ENCODE measurements at places on chromosomes 11 and 22. TPM values are rescaled to one million over a fixed set of nuclear protein-coding genes. Genes with fewer than 3 reads are reported as not detected.

DNA sequence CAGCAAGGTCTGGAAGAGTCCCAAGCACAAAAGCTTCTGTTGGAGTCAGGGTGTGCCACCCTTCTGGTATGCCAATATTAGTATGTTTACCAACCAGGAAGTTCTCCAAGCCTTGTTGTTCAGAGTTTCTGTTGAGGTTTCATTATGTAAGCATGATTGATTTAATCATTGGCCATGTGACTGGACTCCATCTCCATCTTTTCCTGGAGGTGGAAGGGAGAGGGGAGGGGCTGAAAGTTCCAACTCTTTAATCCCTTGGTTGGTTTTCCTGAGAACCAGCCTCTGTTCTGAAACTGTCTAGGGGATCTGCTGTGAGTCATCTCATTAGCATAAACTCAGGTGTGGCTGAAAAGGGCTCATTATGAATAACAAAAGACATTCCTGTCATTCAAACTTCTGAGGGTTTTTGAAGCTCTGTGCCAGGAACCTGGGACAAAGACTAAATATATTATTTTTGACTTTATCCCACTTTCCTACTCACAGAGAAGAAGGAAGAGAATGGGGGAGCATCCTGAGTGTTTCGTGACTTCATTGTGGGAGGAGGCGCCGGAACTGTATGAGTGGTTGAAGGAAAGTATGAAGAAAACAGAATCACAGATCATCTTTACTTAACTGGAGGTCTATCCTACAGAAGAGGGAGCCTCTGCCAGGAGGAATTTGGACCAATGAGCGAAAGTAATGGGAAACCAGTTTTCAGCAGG is 138.2 kb downstream of the NECTIN1 start:
- no peaks in the 10 kb centered on the region for H3K36me3 ChIP-seq
- no peak overlapping the region for H3K27ac ChIP-seq
- H3K4me1 ChIP-seq: no peaks in the 10 kb centered on the region
- H3K4me3 ChIP-seq: no peak overlapping the region
- no peaks in the 10 kb centered on the region for H3K27me3 ChIP-seq

DNA sequence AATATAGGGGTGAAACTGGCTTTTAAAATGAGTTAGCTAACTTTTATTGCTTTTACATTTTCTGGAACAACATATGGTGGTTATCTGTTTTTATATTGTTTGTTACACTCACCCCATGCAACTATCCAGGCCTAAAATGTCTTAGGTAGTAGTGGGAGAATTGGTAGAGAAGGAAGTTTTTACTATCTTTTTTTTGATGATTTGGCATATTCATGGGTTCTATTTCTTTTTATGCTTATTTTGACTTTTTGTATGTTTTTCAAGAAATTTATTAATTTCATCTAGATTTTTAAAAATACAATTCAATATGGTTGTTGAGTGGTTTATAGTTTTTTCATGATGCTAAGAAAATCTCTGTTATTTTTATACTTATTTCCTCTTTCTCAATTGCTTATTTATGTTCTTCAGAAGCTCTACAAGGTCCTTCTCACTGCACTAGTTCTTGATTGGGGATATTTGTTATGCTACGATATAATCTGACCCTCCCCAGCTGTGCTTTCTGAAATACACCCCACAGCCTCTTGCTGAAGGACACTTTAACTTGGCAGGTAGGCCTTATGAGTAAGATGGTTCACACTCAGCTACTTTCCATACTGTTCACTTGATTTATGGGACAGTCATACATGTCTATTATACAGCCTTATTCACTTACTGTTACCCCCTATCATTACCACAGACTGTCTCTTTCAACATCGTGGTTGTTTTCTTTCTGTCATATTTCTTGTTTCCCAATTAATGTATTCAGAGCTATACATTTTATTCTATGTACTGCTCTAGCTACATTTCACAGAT is 431.2 kb downstream of the METTL15 start:
- no peaks in the 10 kb centered on the region for H3K4me1 ChIP-seq
- H3K27me3 ChIP-seq: no peaks in the 10 kb centered on the region
- no peak overlapping the region for H3K27ac ChIP-seq
- DNase-seq: no peak

DNA sequence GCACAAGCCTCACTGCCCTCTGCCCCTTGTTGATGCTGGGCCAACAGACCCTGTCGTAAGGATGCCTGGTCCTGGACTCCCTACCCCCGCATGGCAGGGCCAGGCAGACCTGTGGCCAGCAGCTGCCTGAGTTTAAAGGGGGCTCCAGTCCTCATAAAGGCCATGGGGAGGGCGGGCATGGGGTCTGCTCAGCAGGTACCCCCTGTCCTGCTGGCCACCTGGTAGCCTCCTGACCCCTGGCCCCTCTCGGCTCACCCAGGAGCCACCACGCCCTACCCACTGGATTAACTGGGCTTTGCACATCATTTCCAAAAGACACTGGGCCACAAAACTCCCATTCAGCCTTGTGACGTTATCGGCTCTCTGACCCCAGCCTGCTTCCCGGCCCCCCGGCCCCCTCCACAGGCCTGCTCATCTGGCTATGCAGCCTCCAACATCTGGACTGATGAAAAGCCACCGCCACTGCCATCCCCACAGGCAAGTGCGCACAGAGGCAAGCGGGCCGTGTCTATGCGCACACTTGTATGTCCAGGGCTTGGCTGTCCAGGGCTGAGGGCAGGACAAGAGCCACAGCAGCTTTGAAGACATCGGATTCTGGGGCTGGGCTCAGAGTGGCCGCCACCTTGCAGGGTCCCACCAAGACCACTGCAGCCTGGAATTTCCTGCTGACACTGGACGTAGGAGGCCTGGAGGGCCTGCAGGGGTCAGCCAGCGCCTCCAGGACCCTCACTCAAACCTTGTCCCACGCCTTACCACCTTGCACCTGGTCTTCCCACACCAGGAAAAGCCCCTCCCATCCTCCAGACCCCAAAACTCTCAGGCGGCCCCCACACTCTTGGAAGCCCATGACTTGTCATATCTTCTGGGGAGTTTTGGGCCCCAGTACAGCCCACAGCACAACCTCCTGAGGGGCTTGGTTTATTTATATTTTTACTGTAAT is 48.7 kb downstream of the IGF2 start:
- no peaks in the 10 kb centered on the region for H3K4me1 ChIP-seq
- no peak overlapping the region for H3K4me3 ChIP-seq
- no peaks in the 10 kb centered on the region for H3K36me3 ChIP-seq
- no peak for DNase-seq
- H3K27ac ChIP-seq: no peak overlapping the region

DNA sequence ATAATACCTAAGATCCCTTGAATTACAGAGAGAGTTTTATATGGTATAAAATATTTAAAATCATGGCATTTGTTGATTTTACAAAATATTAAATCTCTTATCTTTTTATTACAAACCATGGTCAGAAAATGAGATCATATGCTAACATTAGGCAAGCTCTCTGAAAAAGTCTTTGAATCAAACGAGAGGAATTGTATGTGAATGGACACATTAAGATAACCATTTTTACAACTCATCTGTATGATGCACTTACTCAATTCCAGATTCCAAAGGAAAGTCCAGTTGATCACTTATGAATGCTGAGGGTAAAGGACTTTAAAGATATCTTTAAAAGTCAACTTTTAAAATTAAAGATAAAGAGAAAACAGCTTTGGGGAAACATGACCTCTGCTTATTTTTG is 83.5 kb upstream of the LUZP2 start:
- no peak overlapping the region for H3K27ac ChIP-seq
- H3K4me1 ChIP-seq: no peaks in the 10 kb centered on the region
- no peaks in the 10 kb centered on the region for H3K27me3 ChIP-seq
- H3K36me3 ChIP-seq: no peaks in the 10 kb centered on the region

DNA sequence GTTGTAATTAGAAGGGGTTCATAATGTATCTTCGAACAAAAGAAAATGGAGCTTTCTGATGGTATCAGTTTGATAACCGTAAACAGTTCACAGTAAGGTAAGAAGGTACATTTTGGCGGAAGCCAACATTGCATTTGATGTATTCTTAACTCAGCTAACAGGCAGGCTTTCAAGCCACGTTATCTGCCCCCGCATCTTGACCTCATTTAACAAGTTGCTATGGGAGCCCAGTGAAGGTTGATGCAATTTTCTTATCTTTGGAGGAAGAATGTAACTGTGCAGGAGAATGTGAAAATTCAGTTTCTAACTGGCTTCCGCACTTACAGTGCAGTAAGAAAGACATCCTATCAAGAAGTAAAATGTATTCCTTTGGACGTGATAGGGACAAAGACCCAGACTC is 110.6 kb downstream of the ETS1 start:
- H3K27me3 ChIP-seq: no peaks in the 10 kb centered on the region
- DNase-seq: no peak
- no peaks in the 10 kb centered on the region for H3K36me3 ChIP-seq
- no peak overlapping the region for H3K4me3 ChIP-seq
- no peaks in the 10 kb centered on the region for H3K4me1 ChIP-seq

DNA sequence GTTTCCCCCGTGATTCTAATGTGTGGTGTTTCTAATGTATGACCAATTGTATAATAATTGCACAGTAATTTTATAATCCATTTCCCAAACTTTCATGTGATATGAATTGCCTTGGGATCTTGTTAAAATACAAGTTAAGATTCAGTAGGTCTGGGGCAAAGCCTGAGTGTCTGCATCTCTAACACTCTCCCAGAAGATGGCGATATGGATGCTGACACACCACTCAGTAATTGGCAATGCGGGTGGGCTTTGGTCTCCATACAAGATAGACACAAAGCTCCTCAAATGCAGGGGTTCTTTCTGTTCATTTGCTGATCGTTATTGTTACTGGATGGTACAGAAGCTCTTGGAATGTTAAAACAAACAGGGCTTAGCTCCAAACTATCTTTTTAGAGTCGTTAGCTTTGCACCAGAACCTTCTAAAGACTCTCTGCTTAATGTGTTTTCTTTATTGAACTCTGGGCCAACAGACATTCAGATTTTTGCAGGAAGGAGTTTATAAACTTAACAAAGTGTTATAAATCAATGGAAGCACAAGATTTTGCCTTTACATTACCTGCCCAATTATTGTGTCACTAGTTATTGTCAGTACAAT is 45.4 kb upstream of the ANO3 start:
- no peak overlapping the region for H3K27ac ChIP-seq
- DNase-seq: no peak
- no peaks in the 10 kb centered on the region for H3K36me3 ChIP-seq
- H3K27me3 ChIP-seq: no peaks in the 10 kb centered on the region
- no peak overlapping the region for H3K4me3 ChIP-seq

- H3K27me3 ChIP-seq: no peaks in the 10 kb centered on the region
- H3K27ac ChIP-seq: peak overlapping the region; percentile 26
- H3K4me3 ChIP-seq: no peak overlapping the region
- H3K36me3 ChIP-seq: no peaks in the 10 kb centered on the region
- no peak for DNase-seq
- H3K4me1 ChIP-seq: peaks cover 42% of the 10 kb centered on the region
Measured at GRCh38 chr22:36379593-36380361, 8.0 kb downstream of the MYH9 start.

GRCh38 chr22:32634421-32634981 is 159.9 kb downstream of the FBXO7 start:
- H3K4me1 ChIP-seq: no peaks in the 10 kb centered on the region
- no peaks in the 10 kb centered on the region for H3K36me3 ChIP-seq

APOC3 gene
- total RNA-seq: not detected

OR52N4 gene
- total RNA-seq: not detected

GRCh38 chr11:55572548-55572947 is 620 bp downstream of the OR4C16 start:
- H3K36me3 ChIP-seq: no peaks in the 10 kb centered on the region
- H3K27ac ChIP-seq: no peak overlapping the region
- H3K27me3 ChIP-seq: no peaks in the 10 kb centered on the region

- H3K4me1 ChIP-seq: no peaks in the 10 kb centered on the region
- H3K27ac ChIP-seq: no peak overlapping the region
- no peaks in the 10 kb centered on the region for H3K27me3 ChIP-seq
- DNase-seq: no peak
- no peak overlapping the region for H3K4me3 ChIP-seq
- no peaks in the 10 kb centered on the region for H3K36me3 ChIP-seq
Measured at GRCh38 chr11:24748261-24748660, 251.4 kb downstream of the LUZP2 start.

RBFOX2 gene
- total RNA-seq: 16.7 TPM

C22orf42 gene
- total RNA-seq: not detected

GRCh38 chr11:86692317-86692716 is 19.9 kb upstream of the ME3 start:
- H3K27ac ChIP-seq: no peak overlapping the region
- H3K36me3 ChIP-seq: no peaks in the 10 kb centered on the region
- DNase-seq: no peak
- no peaks in the 10 kb centered on the region for H3K4me1 ChIP-seq
- no peak overlapping the region for H3K4me3 ChIP-seq

LMO2 gene
- total RNA-seq: 3.3 TPM

- H3K36me3 ChIP-seq: no peaks in the 10 kb centered on the region
- DNase-seq: no peak
- no peaks in the 10 kb centered on the region for H3K27me3 ChIP-seq
- H3K4me1 ChIP-seq: peaks cover 19% of the 10 kb centered on the region
Measured at GRCh38 chr11:58617976-58618557, 4.4 kb upstream of the CNTF start.

PLA2G3 gene
- not detected for total RNA-seq

- DNase-seq: no peak
- no peaks in the 10 kb centered on the region for H3K27me3 ChIP-seq
- H3K36me3 ChIP-seq: no peaks in the 10 kb centered on the region
- no peak overlapping the region for H3K4me3 ChIP-seq
Measured at GRCh38 chr11:68826726-68827125, 15.0 kb downstream of the CPT1A start.

- no peaks in the 10 kb centered on the region for H3K36me3 ChIP-seq
- H3K27me3 ChIP-seq: no peaks in the 10 kb centered on the region
- no peak overlapping the region for H3K4me3 ChIP-seq
- no peak overlapping the region for H3K27ac ChIP-seq
- H3K4me1 ChIP-seq: no peaks in the 10 kb centered on the region
Measured at GRCh38 chr11:96317571-96317970, 25.4 kb downstream of the MAML2 start.

DNA sequence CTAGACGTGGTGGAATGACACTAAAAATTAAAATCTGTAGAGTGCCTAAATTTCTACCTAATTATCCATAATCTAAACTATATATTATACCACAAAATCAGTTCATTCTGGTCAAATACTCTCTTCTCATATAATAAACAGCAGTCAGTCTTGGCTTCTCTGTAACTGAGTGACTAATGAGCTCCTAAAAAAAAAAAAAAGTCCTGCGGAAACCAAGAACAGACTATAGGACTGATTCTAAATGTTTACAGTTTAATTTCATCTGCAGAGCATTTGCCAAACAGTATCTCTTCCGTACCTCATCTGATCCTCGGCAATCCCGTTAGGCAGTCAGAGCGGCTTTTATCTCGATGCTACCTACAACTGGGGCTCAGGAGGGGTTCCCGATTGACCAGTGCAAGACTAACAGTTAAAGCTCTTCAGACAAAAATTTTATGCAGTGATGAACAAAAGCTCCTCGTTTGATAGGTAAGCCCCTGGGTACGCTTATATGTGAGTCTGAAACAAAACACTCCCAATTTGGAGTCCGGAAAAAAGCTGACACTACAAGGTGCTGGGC is 686 bp downstream of the KIF18A start:
- peaks cover 26% of the 10 kb centered on the region for H3K4me1 ChIP-seq
- no peaks in the 10 kb centered on the region for H3K27me3 ChIP-seq
- H3K27ac ChIP-seq: peak overlapping the region; percentile 76
- no peak for DNase-seq

GRCh38 chr11:16605894-16606783 is 132.3 kb upstream of the C11orf58 start:
- peak; percentile 91 for DNase-seq
- H3K27me3 ChIP-seq: no peaks in the 10 kb centered on the region
- peak overlapping the region; percentile 67 for H3K4me3 ChIP-seq

All from pancreas (tissue), 10 donors.